ENCODE measurements at places on chromosomes 12 and 14. TPM values are rescaled to one million over a fixed set of nuclear protein-coding genes. Genes with fewer than 3 reads are reported as not detected.

Gene OTOGL
- 1.3 TPM for total RNA-seq

GRCh38 chr12:83010169-83010804 lies 323.6 kb downstream of the TMTC2 start:
- H3K36me3 ChIP-seq, result no peaks in the 10 kb centered on the region
- H3K27ac ChIP-seq, result no peak overlapping the region
- no peak overlapping the region for H3K4me3 ChIP-seq
- H3K27me3 ChIP-seq, result no peaks in the 10 kb centered on the region
- no peaks in the 10 kb centered on the region for H3K4me1 ChIP-seq
- no peak for DNase-seq

GRCh38 chr14:64337888-64338615 lies 43.9 kb upstream of the ESR2 start:
- DNase-seq, result peak; percentile 56
- peak overlapping the region; percentile 75 for H3K27ac ChIP-seq
- H3K27me3 ChIP-seq, result no peaks in the 10 kb centered on the region
- peaks cover 12% of the 10 kb centered on the region for H3K4me1 ChIP-seq
- H3K4me3 ChIP-seq, result peak overlapping the region; percentile 69
- no peaks in the 10 kb centered on the region for H3K36me3 ChIP-seq

DNA sequence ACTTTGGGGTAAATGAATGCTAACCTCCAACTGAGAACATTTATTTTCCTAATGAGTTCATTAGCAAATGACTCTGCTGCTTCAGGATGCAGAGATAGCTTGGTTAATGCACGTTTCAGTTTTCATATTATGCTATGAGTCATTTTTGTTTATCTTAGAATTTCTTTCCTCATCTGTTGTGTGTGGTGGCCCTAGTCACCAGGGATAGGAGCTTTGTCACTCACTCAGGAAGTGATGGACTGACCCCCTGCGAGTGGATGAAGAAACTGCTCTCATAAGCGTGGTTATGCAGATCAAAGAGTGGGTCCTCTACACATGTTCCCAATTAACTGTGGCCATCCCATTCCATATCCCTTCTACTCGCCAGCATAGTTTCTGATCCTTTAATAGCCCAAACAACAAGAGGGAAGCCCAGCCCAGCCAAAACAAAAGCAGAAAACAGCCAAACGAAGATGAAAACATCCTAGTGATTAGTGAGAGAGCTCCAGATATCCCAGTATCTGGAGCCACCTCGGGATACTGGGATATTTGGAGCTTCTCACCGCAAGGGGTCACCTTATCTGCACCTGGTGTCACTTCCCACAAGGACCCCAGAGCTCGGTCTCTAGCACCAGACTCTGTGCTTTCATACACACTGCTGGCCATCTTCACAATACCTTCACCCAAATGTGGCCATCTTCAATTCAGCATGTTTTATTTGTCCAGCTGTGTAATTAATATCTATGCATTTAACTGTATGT lies 8.6 kb downstream of the TC2N start:
- H3K27ac ChIP-seq, result no peak overlapping the region
- no peak overlapping the region for H3K4me3 ChIP-seq
- no peaks in the 10 kb centered on the region for H3K36me3 ChIP-seq

GRCh38 chr12:52073531-52074381 lies 4.0 kb downstream of the ATG101 start:
- H3K36me3 ChIP-seq, result peaks cover 16% of the 10 kb centered on the region
- H3K27ac ChIP-seq, result no peak overlapping the region
- no peak for DNase-seq

DNA sequence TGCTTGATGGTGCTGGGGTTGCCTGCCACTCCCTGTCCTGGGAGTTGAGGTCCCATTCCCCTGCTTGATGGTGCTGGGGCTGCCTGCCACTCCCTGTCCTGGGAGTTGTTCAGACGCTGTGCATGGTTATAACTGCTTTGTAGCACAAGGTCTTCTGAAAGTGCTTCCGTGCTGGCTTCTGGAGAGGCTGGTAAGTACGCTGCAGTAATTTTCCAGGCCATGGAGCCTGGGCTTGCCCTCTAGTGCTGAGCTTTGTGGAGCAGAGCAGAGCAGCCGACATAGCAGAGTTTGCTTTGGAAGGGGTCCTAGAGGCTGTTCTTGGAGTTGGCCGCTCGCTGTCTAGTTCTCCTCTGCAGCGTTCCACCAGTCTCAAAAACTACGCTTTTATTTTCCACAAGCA lies 6.3 kb downstream of the B4GALNT3 start:
- peak overlapping the region; percentile 76 for H3K27ac ChIP-seq
- peaks cover 4% of the 10 kb centered on the region for H3K4me1 ChIP-seq
- peaks cover 2% of the 10 kb centered on the region for H3K27me3 ChIP-seq
- H3K36me3 ChIP-seq, result no peaks in the 10 kb centered on the region

DNA sequence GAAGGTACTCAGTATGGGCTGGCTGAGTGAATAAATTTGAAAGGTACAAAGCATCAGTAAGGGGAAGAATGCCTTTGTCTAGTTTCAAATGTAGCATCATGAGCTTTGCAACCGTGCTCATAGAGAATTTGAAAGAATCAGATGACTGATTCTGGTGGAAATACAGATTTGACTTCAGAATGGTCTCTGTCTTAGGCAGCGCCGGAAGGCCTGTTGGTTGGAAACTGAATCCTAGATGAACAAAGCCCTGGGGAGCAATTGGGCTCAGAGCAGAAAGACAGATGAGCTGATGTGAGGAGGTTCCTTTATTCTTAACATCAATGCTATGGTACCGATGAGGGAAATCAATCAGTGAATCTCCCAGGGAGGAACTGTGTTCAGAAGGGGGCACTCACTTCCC lies 137.3 kb downstream of the SNAPC1 start:
- no peaks in the 10 kb centered on the region for H3K4me1 ChIP-seq
- H3K27me3 ChIP-seq, result no peaks in the 10 kb centered on the region
- no peak overlapping the region for H3K27ac ChIP-seq
- no peak for DNase-seq

DNA sequence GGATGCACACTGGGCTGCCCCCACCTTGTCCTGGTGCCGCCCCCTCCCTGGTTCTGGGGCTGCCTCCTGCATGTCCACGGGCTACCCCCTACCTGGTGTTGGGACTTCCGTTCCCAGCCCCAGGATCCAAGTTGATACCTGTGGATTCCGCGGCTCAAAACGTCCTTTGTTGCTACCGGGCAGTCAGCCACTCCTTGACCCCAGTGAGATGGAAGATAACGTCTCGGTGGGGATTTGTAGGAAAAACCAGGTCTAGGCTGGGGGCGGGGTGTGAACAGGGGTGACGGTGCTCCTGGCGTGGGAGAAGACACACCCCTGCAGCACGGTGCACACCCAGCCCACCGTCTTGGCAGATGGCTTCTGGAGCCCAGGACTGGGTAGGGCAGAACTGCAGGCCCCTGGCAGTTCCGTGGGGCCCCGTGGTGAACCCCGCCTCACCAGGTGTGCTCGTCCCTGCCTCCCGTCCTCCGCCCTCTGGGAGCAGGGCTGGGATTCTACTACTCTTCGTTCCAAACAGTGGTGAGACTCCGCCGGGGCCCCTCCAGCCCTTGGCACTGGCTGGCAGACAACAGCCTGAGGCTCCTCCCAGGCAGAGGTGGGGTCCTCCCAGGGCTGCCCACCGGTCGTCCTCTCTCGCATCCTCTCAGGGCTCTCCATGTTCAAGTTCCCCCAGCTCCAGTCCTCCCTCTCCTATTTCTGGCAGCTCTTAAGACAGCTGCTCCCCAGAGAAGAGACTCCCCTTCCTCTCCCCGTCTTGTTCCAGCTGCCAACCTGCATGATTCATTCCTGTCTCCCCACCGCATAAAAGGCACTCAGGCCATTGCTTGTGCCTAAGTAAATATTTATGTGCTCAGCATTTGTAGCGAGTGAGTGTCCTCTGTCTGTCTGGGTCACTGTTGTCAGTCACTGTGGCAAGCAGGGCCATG lies 75.5 kb downstream of the FBXL14 start:
- H3K36me3 ChIP-seq, result no peaks in the 10 kb centered on the region
- no peak for DNase-seq
- H3K4me1 ChIP-seq, result no peaks in the 10 kb centered on the region
- no peak overlapping the region for H3K4me3 ChIP-seq
- no peak overlapping the region for H3K27ac ChIP-seq

DNA sequence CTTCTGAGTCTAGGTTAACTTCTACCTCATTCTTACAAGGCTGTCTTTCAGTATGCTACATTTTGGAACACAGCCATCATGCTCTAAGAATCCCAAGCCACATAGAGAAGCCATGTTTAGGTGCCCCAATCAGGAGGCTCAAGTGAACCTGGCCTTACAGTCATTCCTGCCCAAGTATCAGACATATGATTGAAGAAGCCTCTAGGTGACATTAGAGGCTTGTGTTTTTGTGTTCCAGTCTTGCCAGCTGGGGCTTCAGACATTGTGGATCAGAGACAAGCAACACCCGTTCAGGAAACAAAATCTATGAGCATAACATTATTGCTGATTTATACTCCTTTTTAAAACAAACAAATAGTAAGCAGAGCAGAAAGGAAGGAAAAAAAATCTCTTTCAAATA lies 8.1 kb upstream of the SLC16A7 start:
- H3K27me3 ChIP-seq, result no peaks in the 10 kb centered on the region
- H3K36me3 ChIP-seq, result no peaks in the 10 kb centered on the region
- H3K4me1 ChIP-seq, result peaks cover 4% of the 10 kb centered on the region
- H3K27ac ChIP-seq, result no peak overlapping the region

DNA sequence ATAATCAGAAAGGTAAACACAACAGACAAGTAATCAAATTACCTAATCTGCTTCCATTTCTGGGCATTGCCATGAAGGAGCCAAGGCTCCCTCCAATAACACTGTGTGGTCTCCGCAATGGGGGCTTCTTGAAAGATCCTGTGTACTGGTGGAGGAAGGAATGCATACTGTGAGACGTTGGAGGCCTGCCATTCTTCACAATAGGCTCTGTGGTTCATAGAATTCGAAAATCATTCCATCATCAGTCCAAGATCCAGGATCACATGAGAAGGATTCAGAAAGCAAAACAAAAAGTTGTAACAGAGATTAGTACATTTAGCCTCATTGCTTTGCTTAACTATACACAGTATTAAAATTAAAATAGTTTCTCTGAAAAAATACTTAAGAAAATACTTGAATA lies 76.3 kb downstream of the CDK17 start:
- H3K27ac ChIP-seq, result no peak overlapping the region
- no peaks in the 10 kb centered on the region for H3K36me3 ChIP-seq
- no peaks in the 10 kb centered on the region for H3K27me3 ChIP-seq
- DNase-seq, result no peak

Measured in heart left ventricle (tissue), 16 donors.